ENCODE measurements at places on chromosomes 12 and 14.
A peak's percentile ranks its signal among the peaks of the same experiment; 100 is the strongest.

DNA sequence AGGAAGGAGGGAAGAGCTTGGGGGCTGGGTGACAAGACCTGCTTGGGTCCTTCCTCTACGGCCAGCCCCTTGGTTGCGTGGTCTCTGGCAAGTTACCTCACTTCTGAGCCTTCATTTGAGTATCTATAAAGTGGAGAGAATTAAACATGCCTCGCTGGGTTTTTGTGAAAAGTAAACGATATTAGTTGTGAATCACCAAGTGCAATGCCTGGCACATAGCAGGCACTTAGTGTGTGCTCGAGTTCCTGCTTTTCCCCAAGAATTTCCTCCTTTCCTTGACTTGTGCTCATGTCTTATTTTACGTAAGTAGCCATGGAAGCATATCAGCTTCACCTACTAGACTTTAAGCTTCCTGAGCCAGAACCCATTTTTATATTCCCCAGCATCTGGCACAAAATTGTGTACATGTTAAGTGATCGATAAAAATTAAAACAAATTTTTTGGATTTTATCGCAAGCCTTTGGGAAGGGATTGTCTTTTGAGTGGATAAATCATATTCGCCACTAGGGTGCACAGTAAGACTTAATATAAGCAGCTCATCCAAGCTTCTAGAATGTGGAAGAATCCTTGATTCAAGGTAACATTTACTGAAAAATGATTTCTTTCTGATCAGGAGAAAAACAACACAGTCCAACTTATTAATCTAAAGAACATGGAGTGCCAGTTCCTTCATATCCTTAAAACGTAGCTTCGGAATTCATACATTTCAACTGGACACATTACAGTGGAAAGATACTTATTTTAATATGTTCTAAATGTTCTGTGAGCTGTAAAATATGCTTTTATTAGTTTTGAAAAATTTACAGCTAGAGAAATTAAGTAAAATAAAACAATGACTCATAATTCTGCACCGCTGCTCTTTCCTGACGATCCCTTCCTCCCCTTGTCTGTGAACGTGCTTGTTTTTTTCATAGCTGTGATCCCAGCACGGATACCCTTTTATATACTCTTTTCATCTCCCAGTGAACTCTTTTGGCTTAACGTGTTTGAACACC is 62.0 kb downstream of the SLC25A47 start:
- peak; percentile 9 for DNase-seq

GRCh38 chr14:87241018-87241768 is 751.8 kb downstream of the GALC start:
- no peak for DNase-seq

DNA sequence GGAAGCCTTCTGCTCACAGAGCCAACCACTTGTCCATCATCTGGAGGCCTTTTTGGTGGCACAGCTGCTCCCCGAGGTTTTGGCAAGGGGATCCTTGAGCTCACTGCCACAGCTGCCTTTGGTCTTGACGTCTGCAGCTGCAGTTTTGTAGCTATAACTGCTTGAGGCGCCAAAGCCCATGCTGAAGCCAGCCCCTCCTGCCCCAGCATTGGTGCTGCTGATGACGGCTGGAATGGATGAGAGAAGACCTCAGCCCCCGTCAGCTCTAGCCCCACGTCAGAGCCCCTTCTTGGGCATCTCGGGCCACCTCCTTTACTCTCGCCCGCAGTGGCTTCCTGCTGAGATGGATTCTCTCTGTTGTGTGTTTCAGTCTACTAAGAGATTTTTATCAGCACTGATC is 12.3 kb upstream of the KRT74 start:
- peak; percentile 58 for DNase-seq

DNA sequence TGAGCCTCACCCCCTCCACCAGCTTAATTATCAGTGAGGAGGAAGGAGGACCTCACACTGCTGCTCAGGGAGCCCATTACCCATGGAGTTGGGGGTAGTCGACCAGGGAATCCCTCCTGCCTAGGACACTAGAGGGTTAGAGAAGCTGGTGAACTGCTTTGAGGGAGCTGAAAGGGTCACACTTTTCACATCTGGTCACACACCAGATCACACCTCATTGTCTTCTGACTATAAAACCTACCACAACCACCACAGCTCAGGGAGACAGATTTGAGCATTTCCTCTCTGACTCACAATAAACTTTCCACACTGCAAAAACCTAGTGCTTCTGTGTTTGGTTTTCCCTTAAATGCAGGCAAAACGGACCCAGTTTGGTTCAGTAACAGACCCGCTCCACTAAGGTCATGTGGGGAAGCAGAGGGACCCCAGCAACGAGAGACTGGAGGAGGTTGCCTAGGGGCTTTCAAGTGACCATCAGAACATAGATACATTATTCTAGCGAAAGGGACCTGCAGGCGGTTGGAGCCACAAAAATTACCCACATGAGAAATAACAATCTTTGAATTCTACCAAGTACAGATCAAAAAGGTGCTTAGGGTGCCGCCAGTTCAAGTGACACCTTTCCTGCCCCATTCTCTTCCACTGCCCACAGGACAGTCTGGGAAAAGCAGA is 151.4 kb upstream of the AVPR1A start:
- DNase-seq, result no peak

DNA sequence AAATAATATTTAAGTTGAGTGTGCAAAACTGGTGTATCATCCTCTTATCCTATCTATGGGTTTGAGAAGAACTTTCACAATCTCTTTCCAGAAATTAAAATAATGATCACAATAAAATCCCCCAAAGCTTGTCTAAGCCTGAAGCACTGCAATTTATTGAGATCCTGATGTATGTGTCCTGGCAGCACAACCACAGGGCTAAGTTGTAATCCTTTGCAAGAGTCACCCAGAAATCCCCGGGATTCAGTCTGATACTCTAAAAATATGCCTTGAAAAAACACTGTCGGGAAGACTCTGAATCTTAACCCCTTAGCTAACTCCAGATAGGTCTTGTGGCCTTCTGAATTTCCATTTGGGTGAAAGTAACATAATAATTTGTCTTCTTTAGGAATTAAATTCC is 40.3 kb upstream of the STXBP6 start:
- no peak for DNase-seq

DNA sequence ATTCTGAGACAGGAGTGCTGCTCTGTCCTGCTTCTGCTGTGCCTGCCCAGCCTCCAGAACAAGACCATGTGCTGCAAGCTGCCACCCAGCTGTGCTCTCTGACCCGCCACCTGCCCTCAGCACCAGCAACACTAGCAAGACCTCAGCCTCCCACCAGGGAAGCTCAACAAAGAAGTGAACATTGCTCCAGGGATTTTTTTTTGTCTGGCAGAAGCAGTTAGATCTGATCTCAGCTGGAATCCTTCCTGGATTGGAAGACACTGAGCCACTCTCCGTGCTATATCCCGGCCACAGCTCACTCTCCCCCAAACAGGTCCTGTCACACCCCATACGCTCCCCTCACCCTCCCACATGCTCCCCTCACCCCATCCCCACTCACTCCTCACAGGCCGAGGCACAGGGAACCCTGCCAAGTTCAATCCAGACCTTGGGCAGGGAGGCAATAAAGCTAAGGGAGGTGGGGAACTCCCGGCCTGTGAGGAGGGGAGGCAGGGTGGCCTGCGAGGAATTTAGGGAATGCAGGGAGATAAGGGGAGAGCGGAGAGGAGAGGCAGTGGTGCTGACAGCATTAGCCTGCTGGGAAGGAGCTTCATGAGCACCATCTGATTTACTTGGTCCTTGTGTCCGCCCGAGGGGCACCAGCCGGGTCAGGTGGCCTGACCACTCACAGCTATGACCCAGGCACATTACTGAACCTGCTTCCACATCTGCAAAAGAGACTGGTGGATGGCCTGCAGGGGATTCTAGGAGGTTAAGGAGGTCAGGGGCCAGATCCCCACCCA is 29.7 kb downstream of the CCDC85C start:
- DNase-seq, result no peak

DNA sequence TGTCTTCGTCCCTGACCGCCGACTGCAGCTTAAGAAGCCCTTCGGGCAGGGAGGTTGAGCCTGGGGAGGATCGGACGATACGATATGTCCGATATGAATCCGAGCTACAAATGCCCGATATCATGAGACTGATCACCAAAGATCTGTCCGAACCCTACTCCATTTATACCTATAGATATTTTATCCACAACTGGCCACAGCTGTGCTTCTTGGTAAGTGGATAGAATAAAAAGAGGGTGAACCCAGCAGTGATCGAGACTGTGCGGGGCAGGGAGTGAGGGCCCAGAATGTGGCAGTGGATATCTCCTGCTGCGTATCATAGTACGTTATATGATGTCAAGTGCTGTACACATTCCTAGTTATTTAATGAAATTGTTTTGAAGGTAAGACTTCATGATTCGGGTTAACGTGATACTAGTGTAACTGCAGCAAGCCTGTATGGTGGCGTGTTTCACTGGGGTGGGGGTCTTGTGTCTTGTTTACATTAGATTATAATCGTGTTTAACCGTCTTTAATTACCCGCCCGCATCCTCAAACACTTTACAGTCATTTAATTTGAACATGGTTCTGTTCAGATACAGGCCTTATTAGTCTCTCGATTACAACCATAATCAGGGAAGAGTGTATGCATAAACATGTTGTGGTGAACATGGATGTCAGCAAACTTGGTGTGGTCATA is 1.3 kb downstream of the NAA30 start:
- peak; percentile 14 for DNase-seq

- no peak for DNase-seq
Measured at GRCh38 chr14:71021347-71022011, 114.2 kb downstream of the PCNX1 start.

DNA sequence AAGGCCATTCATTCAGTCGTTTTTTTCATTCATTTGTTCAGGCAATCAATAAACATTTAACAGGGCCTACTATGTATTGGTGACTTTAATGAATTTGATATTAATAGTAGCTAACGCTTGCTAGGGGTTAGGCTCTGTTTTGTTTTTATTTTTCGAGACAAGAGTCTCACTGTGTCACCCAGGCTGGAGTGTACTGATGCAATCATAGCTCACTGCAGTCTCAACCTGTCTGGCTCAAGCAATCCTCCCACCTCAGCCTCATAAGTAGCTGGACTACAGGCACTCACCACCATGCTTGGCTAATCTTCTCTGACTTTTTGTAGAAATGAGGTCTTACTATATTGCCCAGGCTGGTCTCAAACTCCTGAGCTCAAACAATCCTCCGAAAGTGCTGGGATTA is 25.6 kb upstream of the MED13L start:
- no peak for DNase-seq

DNA sequence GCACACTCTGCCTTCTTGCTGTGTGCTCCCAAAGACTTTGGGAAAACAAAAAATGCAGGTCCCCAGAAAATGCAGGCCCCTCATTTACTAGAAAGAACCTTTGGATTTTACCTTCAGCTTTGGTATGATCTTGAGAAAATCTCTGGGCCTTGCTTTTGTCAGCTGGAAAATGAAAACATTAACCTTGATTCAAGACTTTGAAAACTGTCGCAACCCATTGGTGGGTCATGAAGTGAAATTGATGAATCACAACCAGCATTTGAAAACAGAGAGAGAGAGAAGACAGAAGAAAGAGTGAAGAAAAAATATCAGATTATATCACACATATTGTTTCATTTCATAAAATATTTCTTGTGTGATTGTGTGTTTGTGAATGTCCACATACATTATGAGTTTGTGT is 322.5 kb downstream of the ZFP36L1 start:
- no peak for DNase-seq

- DNase-seq, result no peak
Measured at GRCh38 chr12:65536351-65536750, 257.9 kb downstream of the MSRB3 start.

- DNase-seq, result no peak
Measured at GRCh38 chr12:93089805-93090569, 160.9 kb upstream of the EEA1 start.

GRCh38 chr12:7869137-7869536 is 3.6 kb downstream of the SLC2A14 start:
- no peak for DNase-seq

DNA sequence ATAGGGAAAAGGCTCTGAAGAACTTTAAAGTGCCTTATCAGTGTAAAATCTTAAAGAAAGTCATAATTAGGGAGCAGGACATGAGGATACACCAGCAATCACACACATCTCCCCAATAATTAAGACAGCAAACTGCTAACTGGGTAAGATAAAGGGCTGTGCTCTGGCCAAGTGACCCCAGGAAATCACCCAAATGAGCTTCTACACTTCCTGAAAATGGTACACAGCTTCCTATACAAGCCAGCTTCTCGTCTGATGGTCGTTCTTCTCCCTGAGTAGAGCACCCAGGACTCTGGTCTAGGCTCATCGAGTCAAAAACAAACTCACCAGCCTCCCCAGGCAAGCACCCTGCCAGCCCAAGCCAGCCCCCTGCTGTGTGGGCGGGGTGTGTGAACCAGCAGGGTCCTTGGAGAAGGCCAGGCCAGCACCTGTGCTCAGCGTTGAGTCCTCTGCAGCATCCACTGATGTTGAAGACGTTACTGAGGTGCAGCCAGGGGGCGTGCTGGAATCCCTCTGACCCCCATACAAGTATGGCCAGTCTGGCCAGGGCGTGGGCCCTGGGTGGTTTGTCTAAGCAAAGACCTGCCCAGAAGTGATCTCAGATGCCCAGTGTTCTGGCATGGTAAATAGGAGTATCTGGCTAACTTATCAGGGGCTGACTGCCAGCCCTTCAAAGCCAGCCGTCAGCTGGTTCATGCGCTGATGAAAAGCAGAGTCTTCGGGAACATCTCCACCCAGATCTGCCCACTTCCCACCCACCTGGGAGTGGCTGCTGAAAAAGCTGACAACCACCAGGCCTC is 41.4 kb downstream of the ACTN1 start:
- no peak for DNase-seq

- DNase-seq, result no peak
Measured at GRCh38 chr14:37318938-37319337, 121.2 kb downstream of the MIPOL1 start.

GRCh38 chr12:52279422-52280318 is 5.2 kb downstream of the KRT86 start:
- no peak for DNase-seq

GRCh38 chr12:71090971-71091370 is 66.8 kb downstream of the TSPAN8 start:
- no peak for DNase-seq

GRCh38 chr12:68743356-68743755 is 2.6 kb upstream of the SLC35E3 start:
- DNase-seq, result no peak

DNA sequence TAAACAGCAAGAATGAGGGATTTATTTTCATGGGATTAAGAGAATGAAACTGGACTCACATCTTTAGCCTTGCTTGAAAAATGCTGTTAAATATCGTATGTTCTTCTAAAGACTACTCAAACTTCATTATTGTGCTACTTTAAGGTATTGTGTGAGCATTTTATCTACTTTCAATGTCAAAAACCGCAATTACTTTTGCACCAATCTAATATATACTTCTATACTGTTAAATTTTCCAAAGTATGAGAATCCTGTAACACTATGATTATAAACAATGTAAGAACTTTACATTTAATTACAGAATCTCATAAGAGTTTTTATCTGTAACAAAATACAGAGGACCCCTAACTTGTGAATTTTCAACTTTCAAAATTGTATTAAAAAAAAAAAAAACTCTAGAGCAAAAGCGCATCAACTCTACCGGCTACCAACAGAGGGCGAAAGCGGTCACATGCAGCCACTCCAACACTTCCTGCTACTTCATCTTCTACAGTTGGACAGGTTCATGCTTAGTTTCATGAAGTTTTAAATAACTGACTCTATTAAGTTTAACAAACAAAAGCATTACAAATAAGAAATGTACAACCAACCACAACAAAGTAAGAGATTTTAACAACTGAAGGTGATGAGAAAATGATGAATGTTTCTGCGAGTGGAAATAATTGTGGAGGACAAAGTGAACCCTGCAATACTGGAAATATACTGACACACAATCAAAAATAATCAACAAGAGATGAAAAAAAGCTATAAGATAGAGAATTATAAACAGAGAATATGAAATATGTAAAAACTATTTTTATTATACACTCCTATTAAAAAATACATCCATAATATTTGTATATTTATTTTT is 210.9 kb downstream of the MED13L start:
- peak; percentile 62 for DNase-seq

Measured in CD4-positive, alpha-beta T cell treated with Interleukin-17A for 1 hour (primary cell).